ENCODE measurements at places on chromosomes 12 and 14.
A peak's percentile ranks its signal among the peaks of the same experiment; 100 is the strongest.

GRCh38 chr12:84038242-84038641 lies 874.4 kb downstream of the SLC6A15 start:
- DNase-seq: no peak

- DNase-seq: no peak
These were observed 5.5 kb upstream of the ZNF641 start for GRCh38 chr12:48356041-48356768.

- no peak for DNase-seq
These were observed 306.4 kb upstream of the TBX3 start for GRCh38 chr12:114990381-114990780.

GRCh38 chr14:23351681-23352505 lies 794 bp downstream of the SLC22A17 start:
- no peak for DNase-seq

DNA sequence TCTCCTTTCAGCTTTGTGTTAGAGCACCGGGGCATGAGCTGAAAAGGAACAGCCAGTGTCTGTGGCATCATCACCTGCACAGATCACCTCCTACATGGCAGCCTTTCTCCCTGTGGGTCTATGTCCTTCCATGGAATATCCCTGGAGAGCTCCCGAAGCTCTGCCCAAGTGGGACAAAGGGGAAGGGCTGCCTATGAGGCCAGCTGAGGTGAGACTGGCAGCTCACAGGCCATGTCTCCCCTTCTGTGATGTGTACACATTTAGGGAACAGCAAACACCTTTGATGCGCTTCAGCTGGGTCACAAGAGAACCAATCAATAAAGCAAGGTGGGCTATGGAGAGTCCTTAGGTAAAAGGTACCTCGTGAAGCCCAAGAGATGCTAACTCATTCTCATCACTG lies 4.1 kb downstream of the PROX2 start:
- DNase-seq: no peak

- DNase-seq: no peak
These were observed 53.8 kb upstream of the USP44 start for GRCh38 chr12:95605087-95605486.

DNA sequence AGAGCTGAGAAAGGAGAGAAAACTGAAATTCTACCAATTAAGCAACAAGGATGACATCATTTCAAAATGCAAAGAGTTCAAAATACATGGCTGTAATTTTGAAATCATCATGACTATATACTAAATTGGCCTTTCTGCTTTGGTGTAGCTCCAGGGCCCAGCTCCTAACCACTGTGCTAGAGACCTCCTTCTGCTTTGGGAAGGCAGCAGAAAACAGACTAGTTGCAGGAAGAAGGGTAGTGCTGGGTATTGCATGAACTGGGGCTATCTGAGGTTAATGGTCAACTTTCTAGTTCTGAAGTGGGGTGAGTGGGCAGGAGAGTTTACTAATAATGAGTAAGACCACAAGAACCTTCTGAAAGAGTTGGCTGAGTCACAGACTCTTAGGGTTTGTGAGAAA lies 66.2 kb downstream of the PTGER2 start:
- DNase-seq: no peak

DNA sequence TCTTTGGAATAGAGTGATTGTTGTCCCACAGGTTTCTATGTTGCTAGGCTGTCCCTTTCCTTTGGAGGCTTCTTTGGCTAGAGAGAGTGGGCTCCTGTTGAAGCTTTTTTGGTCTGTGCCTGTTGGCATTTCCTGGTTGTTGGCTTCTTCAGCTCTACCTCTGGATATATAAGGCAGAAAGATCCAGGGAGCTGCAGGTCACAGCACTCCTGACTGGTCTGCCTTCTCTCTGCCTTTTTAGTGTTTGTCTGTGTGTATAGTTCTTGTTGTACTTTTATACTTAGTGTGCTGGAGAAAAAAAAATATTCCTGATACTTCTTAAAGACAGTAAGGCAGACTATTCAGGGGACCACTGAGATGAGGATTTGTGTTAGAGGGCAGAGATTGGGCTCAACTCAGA lies 202.7 kb downstream of the FBXL14 start:
- DNase-seq: no peak

- peak; percentile 10 for DNase-seq
These were observed 270.7 kb downstream of the ALG10 start for GRCh38 chr12:34292736-34293625.

- DNase-seq: no peak
These were observed 156.6 kb downstream of the DAD1 start for GRCh38 chr14:22432348-22432976.

GRCh38 chr14:104293231-104293841 lies 154.9 kb downstream of the KIF26A start:
- DNase-seq: no peak
